ENCODE measurements at places on chromosomes 3 and 15. TPM values are rescaled to one million over a fixed set of nuclear protein-coding genes. Genes with fewer than 3 reads are reported as not detected.

Gene CMC1
- total RNA-seq = 18.3 TPM

Gene CTXN2
- total RNA-seq = not detected

Gene TRPM1
- total RNA-seq = not detected

Gene GP9
- total RNA-seq = not detected

Gene DPPA4
- not detected for total RNA-seq

Gene LACTB
- total RNA-seq = 19.9 TPM

Gene PAQR5
- 3.0 TPM for total RNA-seq

DNA sequence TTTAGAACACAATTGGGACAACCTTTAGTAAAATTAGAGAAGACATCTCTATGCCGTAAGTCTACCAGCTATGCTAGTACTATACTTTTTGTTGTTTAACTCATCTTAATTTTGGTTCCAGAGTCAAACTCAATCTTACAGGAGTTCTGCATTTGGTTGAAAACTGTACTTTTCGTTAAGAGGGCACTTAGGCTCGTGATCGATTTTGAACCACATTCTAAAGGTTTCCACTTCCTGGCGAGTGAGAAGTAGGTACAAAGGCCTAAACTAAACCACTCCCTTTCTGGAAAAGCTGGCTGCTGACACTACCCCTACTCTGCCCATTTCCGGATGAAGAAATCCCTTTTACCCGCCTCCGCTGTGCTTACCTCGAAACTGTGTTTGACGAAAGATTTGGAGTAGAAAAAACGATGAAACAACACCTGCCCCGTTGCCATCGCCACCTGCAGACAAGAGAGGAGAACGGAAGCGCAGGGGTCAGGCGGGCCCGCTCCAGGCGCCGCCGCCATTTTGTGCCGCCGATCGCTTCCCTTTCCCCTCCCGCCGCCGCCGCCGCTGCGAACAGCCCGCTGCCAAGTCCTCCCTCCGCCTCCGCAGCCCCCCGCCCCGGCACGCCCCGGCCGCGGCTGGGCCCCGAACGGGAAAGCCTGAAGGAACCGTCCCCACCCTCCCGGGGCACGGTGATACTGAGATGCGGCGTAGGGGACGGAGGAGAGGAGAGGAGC lies 748 bp downstream of the CCNL1 start:
- H3K27ac ChIP-seq = peak overlapping the region; percentile 100
- no peak for DNase-seq
- H3K4me1 ChIP-seq = peaks cover 61% of the 10 kb centered on the region
- no peaks in the 10 kb centered on the region for H3K27me3 ChIP-seq

DNA sequence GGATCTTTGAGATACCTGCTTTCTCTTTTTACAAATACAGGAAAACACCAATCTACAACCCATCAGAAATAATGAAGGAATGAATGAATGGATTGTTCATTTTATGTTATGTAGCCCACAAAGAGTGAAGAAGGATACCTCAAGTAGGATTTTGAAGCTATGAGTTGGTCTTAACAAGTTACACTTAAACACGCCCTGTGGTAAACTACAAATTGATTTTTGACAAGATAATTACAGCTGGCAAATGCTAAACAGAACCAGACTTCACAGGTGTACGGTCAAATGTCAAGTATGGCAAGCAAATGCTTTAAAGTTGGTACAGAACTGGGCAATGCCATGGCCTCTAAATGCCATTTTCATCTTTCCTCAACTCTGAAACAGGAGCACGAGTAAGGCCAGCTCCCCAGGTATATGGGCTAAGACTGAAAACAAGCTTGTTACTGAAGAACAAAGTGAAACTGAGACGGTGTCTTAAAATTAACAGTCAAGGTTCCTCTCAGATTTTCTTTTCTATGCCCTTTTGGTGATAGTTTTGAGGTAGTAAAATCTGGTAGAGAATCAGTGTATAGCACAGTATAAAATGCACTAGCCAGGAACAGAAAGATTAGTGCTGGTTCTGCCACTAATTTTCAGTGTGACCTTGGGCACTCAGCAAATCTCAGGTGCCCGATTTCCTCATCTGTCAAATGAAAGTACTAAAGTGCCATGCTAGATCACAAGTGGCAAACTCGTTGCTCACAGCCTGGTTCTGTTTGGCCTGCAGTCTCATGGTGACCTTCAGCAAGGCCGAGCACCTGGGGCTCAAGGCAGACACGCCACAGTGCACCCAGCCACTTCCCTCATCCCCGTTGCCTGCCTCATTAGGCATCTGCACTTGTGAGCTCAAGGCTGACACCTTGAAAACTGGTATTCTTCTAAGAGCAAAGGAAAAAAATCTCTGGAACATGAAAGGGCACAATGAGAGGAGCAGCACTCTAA lies 9.5 kb downstream of the RUVBL1 start:
- H3K36me3 ChIP-seq = peaks cover 4% of the 10 kb centered on the region
- no peak overlapping the region for H3K4me3 ChIP-seq
- no peaks in the 10 kb centered on the region for H3K27me3 ChIP-seq
- H3K4me1 ChIP-seq = peaks cover 14% of the 10 kb centered on the region
- H3K27ac ChIP-seq = no peak overlapping the region

DNA sequence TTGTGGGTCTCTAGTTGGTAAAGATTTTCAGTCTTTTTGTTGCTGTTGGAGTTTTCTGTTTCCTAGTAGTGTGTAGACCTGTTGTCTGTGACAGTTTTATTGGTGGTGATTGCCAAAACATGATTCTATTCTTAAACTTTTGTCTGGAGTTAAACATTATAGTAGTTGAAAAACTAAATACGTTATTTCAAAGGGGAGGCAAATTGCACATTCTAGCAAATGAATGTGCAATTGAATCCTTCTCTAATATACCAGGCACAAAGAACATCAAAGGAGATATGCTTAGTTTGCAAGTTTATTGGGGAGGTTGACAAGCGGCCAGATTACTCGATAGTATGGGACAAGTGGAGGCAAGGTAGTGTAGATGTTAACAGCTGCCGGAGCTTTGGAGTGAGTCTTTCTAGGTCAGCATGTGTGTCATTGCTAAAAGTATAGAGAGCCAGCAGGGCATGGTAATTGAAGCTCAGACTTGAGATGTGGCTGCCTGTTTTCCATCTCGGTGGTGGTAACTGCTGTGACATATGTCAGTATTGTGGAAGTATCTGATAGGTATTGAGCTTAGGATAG lies 20.6 kb downstream of the CHD2 start:
- H3K27me3 ChIP-seq = no peaks in the 10 kb centered on the region
- H3K27ac ChIP-seq = peak overlapping the region; percentile 12
- no peak overlapping the region for H3K4me3 ChIP-seq
- H3K4me1 ChIP-seq = peaks cover 96% of the 10 kb centered on the region
- no peak for DNase-seq
- peaks cover 23% of the 10 kb centered on the region for H3K36me3 ChIP-seq

- H3K27ac ChIP-seq = peak overlapping the region; percentile 89
- no peaks in the 10 kb centered on the region for H3K27me3 ChIP-seq
- H3K36me3 ChIP-seq = no peaks in the 10 kb centered on the region
- DNase-seq = no peak
- H3K4me1 ChIP-seq = peaks cover 50% of the 10 kb centered on the region
Observed at GRCh38 chr15:80991421-80991820, 1.8 kb upstream of the MESD start.

DNA sequence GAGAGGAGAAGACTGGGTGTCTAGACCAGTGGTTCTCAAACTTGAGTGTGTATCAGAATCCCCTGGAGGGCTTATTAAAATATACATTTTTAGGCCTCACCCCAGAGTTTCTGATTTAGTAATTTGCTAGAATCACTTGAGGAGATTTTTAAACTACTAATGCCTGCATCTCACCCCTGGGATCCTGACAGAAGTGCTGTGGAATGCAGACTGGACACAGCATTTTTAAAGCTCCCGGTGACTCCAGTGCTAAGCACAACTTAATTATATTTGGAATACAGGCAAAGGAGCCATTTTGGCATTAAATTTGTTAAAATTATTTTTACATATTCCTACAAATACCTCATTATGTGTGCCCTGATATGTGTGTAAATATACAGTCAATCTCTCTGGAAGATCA lies 26.7 kb upstream of the COL6A6 start:
- H3K36me3 ChIP-seq = no peaks in the 10 kb centered on the region
- no peak for DNase-seq
- no peaks in the 10 kb centered on the region for H3K27me3 ChIP-seq
- no peaks in the 10 kb centered on the region for H3K4me1 ChIP-seq

DNA sequence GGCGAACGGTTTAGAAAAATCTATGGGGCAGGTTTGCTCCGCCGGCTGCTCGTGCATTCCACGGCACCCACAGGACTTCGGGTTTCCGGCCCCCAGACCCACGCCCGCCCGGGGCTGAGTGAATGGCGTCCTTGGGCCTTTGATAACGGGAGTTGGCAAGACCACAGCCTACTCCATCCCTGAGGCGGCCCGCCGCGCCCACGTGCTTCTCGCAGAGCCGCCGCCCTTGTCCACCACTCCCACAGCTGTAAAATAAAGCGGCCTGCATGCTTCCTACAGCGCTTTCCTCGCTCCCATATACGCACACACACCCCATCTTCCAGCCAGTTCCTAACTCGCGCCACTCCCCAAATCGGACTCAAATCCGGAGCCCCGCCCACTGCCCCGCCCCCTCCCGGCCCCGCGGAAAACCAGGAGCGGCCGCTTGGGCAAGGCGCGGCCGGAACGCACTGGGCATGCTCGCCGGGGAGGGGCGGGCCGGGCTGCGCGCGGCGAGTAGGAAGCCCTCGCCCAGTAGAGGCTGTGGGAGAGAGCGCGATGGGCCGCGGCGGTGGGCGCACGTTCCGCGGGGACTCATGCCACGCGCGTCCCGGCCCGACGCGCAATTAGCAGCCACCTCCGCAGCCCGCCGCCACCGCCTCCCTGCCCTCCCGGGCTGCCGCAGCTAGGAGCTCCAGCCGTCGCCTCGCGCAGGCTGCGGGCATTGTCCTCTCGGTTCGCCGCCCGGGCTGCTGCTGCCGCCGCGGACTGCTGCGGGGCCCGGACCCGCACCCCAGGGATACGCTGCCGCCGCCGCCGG lies at the start of gene RAP2B:
Gene RAP2B (plus strand): TSS at position 513 of the 799 bp plus-strand sequence. CDS start 468 bp downstream, outside the sequence.
- H3K27ac ChIP-seq = peak within 1 kb of the TSS; percentile 87
- peaks cover 39% of the 10 kb centered on the region for H3K4me1 ChIP-seq
- DNase-seq = peak; percentile 100
- no peaks in the 10 kb centered on the region for H3K36me3 ChIP-seq

DNA sequence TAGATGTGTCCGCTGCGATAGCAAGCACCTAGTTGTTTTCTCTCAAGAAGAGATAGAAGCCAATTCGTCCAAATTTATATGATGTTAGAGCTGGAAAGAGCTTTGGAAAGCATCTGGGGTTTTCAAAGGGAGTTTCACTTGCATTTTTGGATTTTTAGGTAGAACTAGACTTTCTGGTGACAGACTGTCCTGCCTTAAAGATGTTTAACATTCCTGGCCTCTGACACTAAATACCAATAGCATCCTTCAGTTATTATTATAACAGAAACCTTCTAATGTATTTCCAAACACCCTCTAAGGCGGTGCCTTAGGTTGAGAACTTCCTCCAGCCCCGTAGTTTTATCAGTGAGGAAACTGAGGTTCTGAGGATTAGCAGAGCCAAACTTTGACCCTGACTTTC lies 305.3 kb downstream of the SATB1 start:
- DNase-seq = no peak
- no peaks in the 10 kb centered on the region for H3K36me3 ChIP-seq
- H3K4me1 ChIP-seq = no peaks in the 10 kb centered on the region
- H3K27ac ChIP-seq = no peak overlapping the region
- H3K27me3 ChIP-seq = no peaks in the 10 kb centered on the region
- no peak overlapping the region for H3K4me3 ChIP-seq

- peaks cover 4% of the 10 kb centered on the region for H3K4me1 ChIP-seq
- H3K4me3 ChIP-seq = no peak overlapping the region
- no peak overlapping the region for H3K27ac ChIP-seq
- H3K27me3 ChIP-seq = no peaks in the 10 kb centered on the region
- DNase-seq = no peak
Observed at GRCh38 chr3:183875411-183875810, 9.3 kb downstream of the PARL start.

- no peaks in the 10 kb centered on the region for H3K36me3 ChIP-seq
Observed at GRCh38 chr15:23877502-23878412, 190.7 kb upstream of the NDN start.

GRCh38 chr15:71472566-71472965 lies 337.8 kb upstream of the NR2E3 start:
- no peak overlapping the region for H3K27ac ChIP-seq
- H3K4me3 ChIP-seq = no peak overlapping the region
- H3K27me3 ChIP-seq = no peaks in the 10 kb centered on the region

DNA sequence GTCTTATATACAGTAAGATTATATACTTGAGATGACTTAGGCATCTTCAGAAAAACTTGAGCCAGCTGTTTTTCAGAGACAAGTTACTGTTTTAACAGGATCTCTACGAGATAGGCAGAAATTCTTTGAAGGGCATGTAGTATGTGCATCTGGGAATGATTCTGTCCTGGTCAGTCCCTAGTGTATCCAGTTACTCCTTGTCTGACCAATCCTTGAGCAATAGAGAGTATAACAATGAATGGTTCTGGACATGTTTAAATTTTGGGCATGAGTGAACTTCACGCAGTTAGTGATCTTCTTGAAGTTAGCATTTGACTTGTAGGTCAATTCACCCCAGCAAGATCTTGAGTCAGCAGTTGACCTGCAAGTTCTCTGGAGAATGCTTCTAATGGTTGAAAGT lies 24.7 kb upstream of the HHLA2 start:
- no peaks in the 10 kb centered on the region for H3K36me3 ChIP-seq
- DNase-seq = no peak
- H3K4me1 ChIP-seq = no peaks in the 10 kb centered on the region
- no peaks in the 10 kb centered on the region for H3K27me3 ChIP-seq
- no peak overlapping the region for H3K27ac ChIP-seq
- no peak overlapping the region for H3K4me3 ChIP-seq

GRCh38 chr3:81695302-81695701 lies 66.1 kb downstream of the GBE1 start:
- H3K4me1 ChIP-seq = no peaks in the 10 kb centered on the region
- no peaks in the 10 kb centered on the region for H3K27me3 ChIP-seq
- no peak for DNase-seq
- H3K4me3 ChIP-seq = no peak overlapping the region
- H3K36me3 ChIP-seq = peaks cover 26% of the 10 kb centered on the region
- H3K27ac ChIP-seq = no peak overlapping the region

GRCh38 chr15:68637767-68638404 lies 59.1 kb downstream of the CORO2B start:
- DNase-seq = no peak
- no peaks in the 10 kb centered on the region for H3K27me3 ChIP-seq
- no peak overlapping the region for H3K4me3 ChIP-seq
- H3K36me3 ChIP-seq = no peaks in the 10 kb centered on the region

Measured in esophagus muscularis mucosa (tissue), 4 donors.